Hepatocyte (in vitro differentiated cells): ENCODE measurements at places on chromosomes 4 and X. TPM values are rescaled to one million over a fixed set of nuclear protein-coding genes. Genes with fewer than 3 reads are reported as not detected.
A peak's percentile ranks its signal among the peaks of the same experiment; 100 is the strongest.

CCDC120 gene
- 5.1 and 7.0 TPM in 2 replicates for total RNA-seq

DUX4 gene
- not detected in 2 replicates for total RNA-seq

- DNase-seq: no peak
These were observed 16.6 kb downstream of the SMPX start for GRCh38 chrX:21741364-21741763.

DNA sequence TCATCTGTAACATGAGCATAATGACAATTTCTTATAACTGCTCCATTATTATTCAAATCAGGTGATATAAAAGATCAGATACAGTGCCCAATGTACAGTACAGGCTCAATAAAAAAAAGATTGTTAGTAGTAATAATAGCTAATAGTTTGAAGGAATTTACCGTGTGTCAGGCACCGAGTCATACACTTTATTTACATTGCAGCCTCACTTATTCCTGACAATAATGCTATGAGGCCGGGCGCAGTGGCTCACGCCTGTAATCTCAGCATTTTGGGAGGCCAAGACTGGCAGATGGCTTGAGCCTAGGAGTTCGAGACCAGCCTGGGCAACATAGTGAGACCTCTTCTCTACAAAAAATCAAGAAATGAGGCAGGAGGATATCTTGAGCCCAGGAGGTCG lies 10.1 kb upstream of the MAP7D3 start:
- DNase-seq: no peak

DNA sequence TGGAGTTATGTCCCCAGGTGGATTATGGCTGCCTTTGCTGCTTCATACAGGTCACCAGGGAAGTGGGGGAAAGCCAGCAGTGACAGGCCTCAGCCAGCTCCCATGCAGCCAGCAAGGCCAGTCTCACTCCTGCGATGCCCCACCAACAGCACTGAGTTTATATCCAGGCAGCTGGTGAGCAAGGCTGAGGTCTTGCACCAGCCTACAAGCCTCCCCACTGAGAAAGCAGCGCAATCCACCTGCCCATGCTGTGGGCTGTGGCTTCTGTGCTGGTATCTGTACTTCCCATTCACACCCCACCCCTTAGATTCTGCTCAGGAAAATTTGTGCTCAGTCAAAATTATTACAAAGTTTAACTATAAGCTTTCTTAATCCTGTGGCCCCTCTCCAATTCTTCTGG lies 153.5 kb downstream of the HHIP start:
- no peak for DNase-seq

GRCh38 chr4:86564795-86565194 lies 29.3 kb upstream of the PTPN13 start:
- DNase-seq: no peak

DNA sequence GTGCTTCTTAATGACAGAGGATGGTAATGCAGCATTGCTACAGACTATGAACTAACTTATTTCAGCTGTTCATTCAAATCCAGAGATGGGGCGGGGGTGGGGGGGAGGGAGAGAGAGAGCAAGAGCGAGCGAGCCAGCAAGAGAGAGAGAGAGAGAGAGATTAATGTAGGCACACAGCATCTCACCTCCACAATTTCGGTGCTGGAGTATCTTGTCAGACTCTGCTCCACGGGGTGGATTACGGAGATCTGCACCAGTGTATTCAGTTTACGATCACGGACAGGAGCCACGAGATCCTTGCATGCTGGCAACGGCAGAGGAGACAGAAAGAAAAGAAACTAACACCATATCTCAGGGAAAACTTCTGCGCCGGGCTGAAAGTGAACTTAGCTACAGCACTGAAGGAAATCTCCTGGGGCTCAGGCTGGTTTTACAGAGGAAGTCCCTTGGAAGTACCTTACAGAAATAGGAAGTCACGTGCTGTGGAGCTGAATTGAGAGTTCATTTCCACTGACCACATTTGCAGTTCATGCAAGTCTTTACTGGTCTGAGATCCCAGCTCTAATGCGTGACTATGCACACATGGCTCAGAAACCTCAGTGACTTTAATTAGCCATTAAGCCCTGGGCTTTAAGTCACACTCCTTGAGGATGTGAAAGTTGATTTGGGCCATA lies 440.9 kb downstream of the INPP4B start:
- DNase-seq: peak; percentile 59

- peak; percentile 5 for DNase-seq
These were observed 35.9 kb downstream of the NAP1L5 start for GRCh38 chr4:88661739-88662138.

NAT8L gene
- total RNA-seq: 0.68 and 2.7 TPM in 2 replicates

DNA sequence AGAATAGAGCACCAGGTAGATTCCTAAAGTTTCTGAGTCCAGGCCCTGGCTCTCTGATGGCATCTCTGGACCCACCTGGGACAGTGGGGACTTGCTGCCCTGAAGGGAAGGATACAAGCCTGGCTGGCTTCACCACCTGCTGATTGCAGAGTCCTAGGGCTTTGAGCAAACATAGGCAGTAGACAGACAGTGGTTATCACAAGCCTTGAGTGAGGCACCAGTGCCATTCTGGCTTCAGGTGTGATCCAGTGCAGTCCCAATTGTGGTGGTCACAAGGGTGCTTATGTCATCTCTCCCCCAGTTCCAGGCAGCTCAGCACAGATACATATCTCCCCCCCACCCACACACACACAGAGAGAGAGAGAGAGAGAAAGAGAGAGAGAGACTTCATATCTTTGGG lies 6.6 kb upstream of the PRRG3 start:
- DNase-seq: no peak

MTMR8 gene
- 1.9 and 2.8 TPM in 2 replicates for total RNA-seq

- DNase-seq: no peak
These were observed 15.3 kb downstream of the TENM3 start for GRCh38 chr4:182258441-182259000.

MMRN1 gene
- 0.60 and 1.4 TPM in 2 replicates for total RNA-seq

DNA sequence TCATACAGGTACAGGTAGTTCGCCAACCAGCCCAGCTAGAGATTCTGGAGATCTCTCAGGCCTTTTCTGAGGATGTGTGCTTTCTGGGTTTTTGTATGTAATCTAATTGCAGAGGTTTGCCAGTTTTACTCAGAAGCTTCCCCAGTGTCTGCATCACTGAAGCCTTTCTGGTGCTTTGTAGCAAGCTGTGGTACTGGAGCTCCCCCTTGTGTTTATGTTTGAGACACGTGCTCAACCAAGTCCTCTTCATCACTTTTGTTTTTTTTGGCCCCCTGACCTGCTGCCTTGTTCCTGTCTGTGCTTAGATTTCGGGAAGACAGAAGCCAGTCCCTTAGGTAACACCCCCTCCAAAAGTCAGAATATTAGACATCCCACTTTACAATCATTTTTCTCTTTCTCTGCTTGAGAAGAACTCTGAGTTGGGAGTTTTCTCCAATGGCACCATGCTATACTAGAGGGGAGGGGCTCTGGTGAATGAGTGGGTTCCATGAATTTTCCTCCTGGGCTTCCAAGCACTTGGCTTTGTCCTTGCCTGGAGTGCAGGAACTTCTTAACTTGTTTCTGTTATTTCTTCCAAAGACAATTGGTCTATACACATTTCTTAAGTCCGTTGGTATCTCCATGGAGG lies 128.4 kb upstream of the TBC1D9 start:
- peak; percentile 79 for DNase-seq

DNA sequence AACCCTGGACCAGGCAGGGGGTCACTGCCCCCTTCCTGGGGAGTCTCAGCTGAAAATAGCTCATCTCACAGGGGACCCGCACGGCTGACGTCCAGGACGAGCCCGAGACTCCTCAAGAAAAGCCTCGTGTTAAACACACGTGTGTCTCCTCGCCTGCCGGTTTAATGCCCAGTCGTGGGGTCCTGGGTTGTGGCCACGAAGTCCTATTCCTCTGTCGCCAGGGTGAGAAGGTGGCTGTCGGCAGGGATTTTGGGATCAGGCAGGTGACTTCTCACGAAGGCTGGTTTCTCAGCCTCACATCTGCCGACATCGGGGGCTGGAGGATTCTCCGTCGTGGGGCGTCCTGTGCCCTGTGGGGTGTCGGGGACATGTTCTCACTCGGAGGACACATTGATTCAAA lies 44.3 kb upstream of the PPP2R3B start:
- no peak for DNase-seq

GAGE1 gene
- not detected in 2 replicates for total RNA-seq

- no peak for DNase-seq
These were observed 319.5 kb downstream of the KCNIP4 start for GRCh38 chr4:21628916-21629610.

CTAG1A gene
- total RNA-seq: not detected in 2 replicates

DNA sequence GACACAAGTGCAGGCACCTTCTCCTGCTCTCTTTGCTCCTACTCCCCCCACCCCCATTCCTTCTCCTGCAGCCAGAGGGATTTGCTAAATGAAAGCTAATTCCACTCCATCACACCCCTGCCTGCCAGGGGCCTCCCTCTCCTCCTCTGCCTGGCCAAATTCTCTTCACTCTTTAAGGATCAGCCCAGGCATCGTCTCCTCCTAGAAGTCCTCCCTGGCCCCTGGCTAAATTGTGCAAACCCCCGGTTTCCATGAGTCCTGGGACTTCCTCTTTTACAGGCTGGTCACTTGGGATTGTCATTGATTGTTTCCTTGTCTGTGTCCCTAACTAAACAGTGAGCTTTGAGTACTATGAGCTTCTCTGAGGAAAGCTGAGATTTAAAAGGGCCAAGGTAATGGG lies 8.7 kb upstream of the ABLIM2 start:
- no peak for DNase-seq

GRXCR1 gene
- total RNA-seq: not detected in 2 replicates

NHS gene
- total RNA-seq: 2.7 and 3.1 TPM in 2 replicates
